Activated T-helper 1 cell treated with anti-CD3 and anti-CD28 coated beads, Interleukin-12 subunit alpha, Interleukin-12 subunit beta, Interleukin-2, Interleukin-4 antibody, amounts not matched to agents 30 ng/mL and 10 ng/mL and 1 ng/mL, durations not matched to agents 14 hours and 24 hours and 36 hours (primary cell): ENCODE measurements at places on chromosomes 11 and 22. TPM values are rescaled to one million over a fixed set of nuclear protein-coding genes. Genes with fewer than 3 reads are reported as not detected.
A peak's percentile ranks its signal among the peaks of the same experiment; 100 is the strongest.

- peaks cover 6% of the 10 kb centered on the region for H3K4me1 ChIP-seq
- H3K4me3 ChIP-seq = no peak overlapping the region
- no peaks in the 10 kb centered on the region for H3K27me3 ChIP-seq
- no peak for DNase-seq
- no peak overlapping the region for H3K27ac ChIP-seq
Measured at GRCh38 chr11:73114110-73114834, 27.8 kb downstream of the FCHSD2 start.

TMEM151A gene
- total RNA-seq = not detected in 2 replicates

DNA sequence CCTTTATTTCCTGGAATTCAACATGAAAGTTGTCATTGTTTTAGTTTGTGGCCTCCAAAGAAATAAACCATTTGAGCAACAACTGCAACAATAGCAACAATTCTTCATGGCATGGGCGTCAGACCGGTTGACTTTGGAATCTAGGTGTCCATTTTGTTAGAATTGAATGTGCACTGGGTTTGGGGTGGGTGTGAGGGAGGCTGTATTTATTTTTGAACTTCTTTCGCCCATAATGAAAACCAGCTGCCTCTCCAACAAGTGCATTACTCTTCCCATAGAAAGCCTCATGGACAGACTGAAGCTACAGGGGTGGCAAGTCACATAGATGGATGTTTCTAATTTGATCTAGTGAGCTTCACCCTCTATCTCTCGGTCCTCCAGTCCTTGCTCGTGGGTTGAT lies 85.4 kb downstream of the ADAMTS15 start:
- DNase-seq = no peak
- no peak overlapping the region for H3K27ac ChIP-seq
- H3K4me1 ChIP-seq = no peaks in the 10 kb centered on the region
- no peak overlapping the region for H3K4me3 ChIP-seq
- H3K27me3 ChIP-seq = peaks cover 9% of the 10 kb centered on the region

DNA sequence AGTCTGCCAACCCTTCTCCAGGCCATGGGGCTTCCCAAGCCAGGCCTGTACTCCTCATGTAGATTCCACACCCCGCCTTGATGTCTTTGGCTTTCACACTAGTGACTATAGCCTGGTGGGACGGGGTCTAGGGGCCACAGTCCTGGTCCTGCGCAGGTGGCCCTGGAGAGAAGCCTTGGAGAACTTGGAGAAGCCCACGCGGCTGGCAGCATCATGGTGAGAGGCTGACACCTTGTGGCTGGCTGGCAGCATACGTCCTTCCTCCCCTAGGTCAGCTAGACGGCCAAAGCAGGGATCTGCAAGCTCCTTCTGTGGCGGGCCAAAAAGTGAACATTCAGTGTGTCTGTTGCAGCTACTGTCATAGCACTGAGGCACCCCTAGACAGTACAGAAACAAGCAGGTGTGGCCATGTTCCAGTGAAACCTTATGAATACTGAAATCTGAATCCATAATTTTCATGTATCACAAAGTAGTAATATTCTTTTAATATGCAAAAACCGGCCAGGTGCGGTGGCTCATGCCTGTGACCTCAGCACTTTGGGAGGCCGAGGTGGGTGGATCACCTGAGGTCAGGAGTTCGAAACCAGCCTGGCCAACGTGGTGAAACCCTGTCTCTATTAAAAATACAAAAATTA lies 42.0 kb downstream of the FAM83F start:
- H3K27ac ChIP-seq = no peak overlapping the region
- no peaks in the 10 kb centered on the region for H3K4me1 ChIP-seq
- H3K4me3 ChIP-seq = no peak overlapping the region
- no peaks in the 10 kb centered on the region for H3K36me3 ChIP-seq
- DNase-seq = peak; percentile 23
- H3K27me3 ChIP-seq = peaks cover 10% of the 10 kb centered on the region

- H3K4me3 ChIP-seq = no peak overlapping the region
- DNase-seq = no peak
Measured at GRCh38 chr11:44261800-44262591, 47.9 kb downstream of the ALX4 start.

RBM14 gene
- 198 and 200 TPM in 2 replicates for total RNA-seq

DNA sequence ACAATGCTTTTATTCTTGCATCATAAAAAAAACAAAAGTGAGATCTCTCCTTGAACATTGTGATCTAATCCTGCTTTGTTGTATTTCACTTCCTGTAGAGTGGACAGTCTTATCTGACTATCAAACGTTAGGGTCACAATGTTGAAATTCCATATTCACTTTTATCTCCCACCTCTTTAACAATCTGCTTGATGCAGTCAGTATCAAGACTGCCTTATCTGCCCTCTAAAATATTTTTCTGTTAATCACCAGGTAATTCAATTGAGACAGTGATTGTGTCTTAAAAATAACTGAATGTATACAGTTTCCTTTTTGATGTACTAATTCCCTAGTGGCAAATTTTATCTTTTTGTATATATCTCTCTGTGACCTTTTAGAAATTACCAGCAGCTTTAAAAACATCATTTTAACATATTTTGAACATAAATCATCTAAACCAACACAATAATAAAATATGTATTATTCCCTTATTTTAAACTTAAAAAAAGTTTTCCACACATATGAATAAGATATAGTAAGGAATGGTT lies 143.1 kb upstream of the MPPED2 start:
- H3K4me3 ChIP-seq = no peak overlapping the region
- no peaks in the 10 kb centered on the region for H3K4me1 ChIP-seq
- no peaks in the 10 kb centered on the region for H3K27me3 ChIP-seq
- DNase-seq = no peak
- H3K27ac ChIP-seq = no peak overlapping the region

DNA sequence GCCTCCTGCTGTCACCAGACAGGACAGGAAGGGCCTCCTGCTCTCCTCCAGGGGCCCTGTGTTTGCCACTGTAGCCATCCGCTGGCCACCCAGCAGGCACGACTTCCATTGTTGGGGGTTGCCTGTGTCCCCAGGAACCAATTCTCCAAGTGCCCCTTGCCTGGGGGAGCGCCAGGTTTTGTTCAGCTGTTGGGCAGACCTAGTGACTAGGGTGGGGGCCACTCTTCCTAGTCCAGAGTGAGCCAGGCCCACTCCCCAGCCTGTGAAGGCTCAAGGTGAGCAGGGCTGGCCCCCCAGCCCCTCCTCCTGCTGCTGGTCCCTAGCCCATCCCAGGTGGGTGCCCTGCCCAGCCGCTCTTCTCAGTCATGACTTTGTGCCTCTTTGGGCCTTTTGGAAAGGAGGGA lies 30.9 kb downstream of the OSBPL5 start:
- no peaks in the 10 kb centered on the region for H3K27me3 ChIP-seq
- H3K4me1 ChIP-seq = no peaks in the 10 kb centered on the region
- no peak for DNase-seq
- H3K36me3 ChIP-seq = no peaks in the 10 kb centered on the region
- H3K4me3 ChIP-seq = no peak overlapping the region

DNA sequence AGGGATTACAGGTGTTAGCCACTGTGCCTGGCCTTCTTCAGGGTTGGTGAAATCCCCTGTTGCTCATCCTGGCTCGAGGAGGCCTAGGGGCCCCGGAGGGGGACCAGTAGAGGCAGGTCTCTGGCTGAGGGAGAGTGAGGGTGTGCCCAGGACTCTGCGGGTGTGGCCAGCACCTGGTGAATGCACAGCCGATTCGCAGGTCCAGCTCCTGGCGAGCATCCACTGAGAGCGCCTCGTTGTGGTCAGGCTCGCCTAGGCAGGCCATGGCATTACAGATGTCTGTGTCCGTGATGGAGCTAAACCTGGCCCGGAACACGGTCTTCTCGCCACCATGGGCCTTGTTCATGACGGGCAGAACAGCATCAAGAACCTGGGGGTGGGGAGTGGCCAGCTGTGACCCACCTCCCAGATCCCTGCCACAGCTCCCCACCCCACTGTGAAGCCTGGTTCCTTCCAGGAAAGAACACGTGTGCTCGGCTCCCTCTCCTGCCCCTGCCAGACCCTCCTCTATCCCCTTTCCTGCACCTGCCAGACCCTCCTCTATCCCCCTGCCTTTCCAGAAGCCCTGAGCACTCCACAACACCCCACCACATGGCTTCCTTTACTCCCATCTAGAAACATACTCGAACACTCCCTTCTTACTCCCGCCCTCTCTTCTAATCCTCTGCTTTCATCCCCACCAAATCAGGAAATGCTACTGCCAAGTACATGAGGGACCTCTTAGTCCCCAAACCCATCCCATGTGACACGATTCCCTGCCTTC lies 12.4 kb downstream of the TOP3B start:
- no peak overlapping the region for H3K27ac ChIP-seq
- no peaks in the 10 kb centered on the region for H3K27me3 ChIP-seq
- no peak overlapping the region for H3K4me3 ChIP-seq
- DNase-seq = no peak

GRM5 gene
- total RNA-seq = not detected in 2 replicates
